ENCODE measurements at places on chromosomes 16 and 17.

- no peak for DNase-seq
Measured at GRCh38 chr17:42857389-42857788, 6.4 kb downstream of the AOC3 start.

GRCh38 chr17:976312-976711, 3.3 kb downstream of the NXN start:
- no peak for DNase-seq

- DNase-seq: no peak
Measured at GRCh38 chr17:60602871-60603270, 2.9 kb downstream of the PPM1D start.

DNA sequence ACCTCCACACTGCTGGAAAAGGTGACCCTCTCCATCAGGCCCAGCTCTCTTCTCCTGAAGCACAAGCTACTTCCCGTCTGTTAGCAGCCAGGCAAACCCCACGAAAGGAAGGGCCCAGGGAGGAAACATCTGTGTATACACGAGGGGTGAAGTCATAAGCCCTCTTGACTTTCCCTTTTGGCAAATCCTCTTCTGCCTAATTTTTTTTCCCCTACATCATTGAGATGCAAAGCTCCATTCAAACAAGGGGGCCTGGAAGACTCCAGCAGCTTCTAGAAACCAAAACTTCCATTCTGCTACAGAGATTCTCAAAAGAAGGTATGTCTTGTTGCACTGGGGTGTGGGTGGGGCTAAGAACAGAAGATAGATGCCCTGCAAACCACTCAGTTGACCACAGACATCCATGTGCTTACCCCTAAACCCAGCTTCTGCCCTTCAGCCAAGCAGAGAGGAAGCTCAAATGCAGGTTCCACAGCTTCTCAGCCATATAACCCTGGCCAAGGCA, 145.6 kb upstream of the RCVRN start:
- DNase-seq: no peak

- no peak for DNase-seq
Measured at GRCh38 chr16:56944954-56945839, 13.3 kb downstream of the HERPUD1 start.
